ENCODE measurements at places on chromosomes 5 and 9. TPM values are rescaled to one million over a fixed set of nuclear protein-coding genes. Genes with fewer than 3 reads are reported as not detected.

C5orf52 gene
- not detected for total RNA-seq

ENHO gene
- total RNA-seq: not detected

HBEGF gene
- 0.61 TPM for total RNA-seq

PCDHGA5 gene
- 1.7 TPM for total RNA-seq

PRRT1B gene
- total RNA-seq: not detected

PCDHGC4 gene
- 0.42 TPM for total RNA-seq

CNTNAP3B gene
- 0.80 TPM for total RNA-seq

LECT2 gene
- total RNA-seq: not detected

ARHGAP26 gene
- 27.8 TPM for total RNA-seq

PPP2CA gene
- total RNA-seq: 86.2 TPM

TEX48 gene
- total RNA-seq: not detected

LSM11 gene
- total RNA-seq: 4.3 TPM

F2RL1 gene
- 0.64 TPM for total RNA-seq

MOB3B gene
- total RNA-seq: 7.3 TPM

NUTM2F gene
- not detected for total RNA-seq

GRCh38 chr5:179699616-179700237 lies 960 bp downstream of the CANX start:
- no peak for DNase-seq
- peaks cover 32% of the 10 kb centered on the region for H3K4me1 ChIP-seq
- H3K36me3 ChIP-seq: peaks cover 2% of the 10 kb centered on the region
- peak overlapping the region; percentile 91 for H3K4me3 ChIP-seq

GRCh38 chr5:132020568-132021339 lies 9.3 kb upstream of the ACSL6 start:
- no peaks in the 10 kb centered on the region for H3K27me3 ChIP-seq
- DNase-seq: no peak
- no peak overlapping the region for H3K4me3 ChIP-seq
- H3K36me3 ChIP-seq: no peaks in the 10 kb centered on the region
- peaks cover 11% of the 10 kb centered on the region for H3K4me1 ChIP-seq
- H3K27ac ChIP-seq: no peak overlapping the region

GRCh38 chr5:98791001-98791519 lies 17.6 kb downstream of the RGMB start:
- H3K27ac ChIP-seq: no peak overlapping the region
- no peak overlapping the region for H3K4me3 ChIP-seq
- no peaks in the 10 kb centered on the region for H3K4me1 ChIP-seq
- no peaks in the 10 kb centered on the region for H3K27me3 ChIP-seq
- H3K36me3 ChIP-seq: peaks cover 13% of the 10 kb centered on the region

- no peak overlapping the region for H3K4me3 ChIP-seq
- H3K27me3 ChIP-seq: no peaks in the 10 kb centered on the region
- H3K27ac ChIP-seq: peak overlapping the region; percentile 26
- peaks cover 46% of the 10 kb centered on the region for H3K4me1 ChIP-seq
Measured at GRCh38 chr5:132483101-132483500, 7.5 kb downstream of the IRF1 start.

DNA sequence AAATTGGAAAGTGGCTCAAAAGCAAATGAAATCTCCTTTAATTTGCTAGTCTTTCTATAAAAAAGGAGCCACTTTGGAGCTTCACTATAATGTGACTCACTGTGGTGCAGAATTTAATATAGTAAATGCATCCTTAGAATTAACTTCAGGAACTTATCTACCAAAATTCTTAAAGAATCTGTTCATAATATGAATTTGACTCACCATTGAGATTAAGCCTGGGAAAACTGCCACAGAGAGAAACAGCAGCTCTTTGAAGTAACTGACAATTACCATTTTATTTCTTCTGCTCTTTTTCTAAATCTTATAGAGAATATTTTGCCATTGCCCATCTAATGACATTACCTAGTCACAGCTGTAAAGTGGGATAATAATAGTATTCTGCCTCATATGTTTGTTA lies 211.9 kb upstream of the CDH6 start:
- H3K4me3 ChIP-seq: no peak overlapping the region
- no peaks in the 10 kb centered on the region for H3K27me3 ChIP-seq
- no peaks in the 10 kb centered on the region for H3K4me1 ChIP-seq
- no peaks in the 10 kb centered on the region for H3K36me3 ChIP-seq

- no peak for DNase-seq
- H3K36me3 ChIP-seq: no peaks in the 10 kb centered on the region
- H3K27ac ChIP-seq: no peak within 1 kb of the TSS
- peaks cover 3% of the 10 kb centered on the region for H3K27me3 ChIP-seq
Measured at GRCh38 chr9:35905912-35906679, at the start of gene HRCT1. TSS of gene HRCT1 (plus strand) at chr9:35906202. CDS start at chr9:35906288, 86 bp downstream.

- no peaks in the 10 kb centered on the region for H3K27me3 ChIP-seq
- peak overlapping the region; percentile 20 for H3K27ac ChIP-seq
- H3K4me3 ChIP-seq: peak overlapping the region; percentile 55
- no peaks in the 10 kb centered on the region for H3K4me1 ChIP-seq
Measured at GRCh38 chr5:8457187-8458037, 588.5 kb downstream of the MTRR start.

- no peaks in the 10 kb centered on the region for H3K4me1 ChIP-seq
- DNase-seq: no peak
- H3K4me3 ChIP-seq: no peak overlapping the region
- no peak overlapping the region for H3K27ac ChIP-seq
- no peaks in the 10 kb centered on the region for H3K36me3 ChIP-seq
Measured at GRCh38 chr5:93164690-93165089, 416.3 kb downstream of the NR2F1-AS1 start.

GRCh38 chr9:72193478-72193881 lies 44.2 kb downstream of the GDA start:
- no peak for DNase-seq
- H3K36me3 ChIP-seq: no peaks in the 10 kb centered on the region
- H3K4me1 ChIP-seq: no peaks in the 10 kb centered on the region
- no peak overlapping the region for H3K4me3 ChIP-seq

DNA sequence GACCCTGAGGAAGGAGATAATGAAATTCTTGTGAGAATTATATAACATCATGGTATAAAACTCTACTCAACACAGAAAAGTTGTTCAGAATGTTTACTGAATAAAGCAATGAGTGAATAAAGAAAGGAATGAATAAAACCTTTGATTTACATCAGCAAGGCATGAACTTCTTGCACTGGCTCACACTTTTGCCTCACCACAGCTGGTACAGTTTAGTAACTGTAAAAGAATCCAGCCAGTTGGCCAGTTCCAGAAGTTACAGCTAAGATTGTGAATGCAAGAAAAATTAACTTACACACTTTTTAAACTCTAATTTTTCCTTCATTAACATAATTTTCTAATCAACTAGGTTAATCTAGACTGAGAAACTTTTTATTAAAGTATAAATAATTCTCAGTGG lies 490.9 kb downstream of the NFIB start:
- no peak overlapping the region for H3K4me3 ChIP-seq
- H3K27me3 ChIP-seq: no peaks in the 10 kb centered on the region
- DNase-seq: no peak
- H3K27ac ChIP-seq: no peak overlapping the region
- no peaks in the 10 kb centered on the region for H3K36me3 ChIP-seq

- peak overlapping the region; percentile 24 for H3K4me3 ChIP-seq
- no peaks in the 10 kb centered on the region for H3K27me3 ChIP-seq
- H3K36me3 ChIP-seq: peaks cover 19% of the 10 kb centered on the region
Measured at GRCh38 chr5:158821331-158821730, 278.4 kb downstream of the EBF1 start.

DNA sequence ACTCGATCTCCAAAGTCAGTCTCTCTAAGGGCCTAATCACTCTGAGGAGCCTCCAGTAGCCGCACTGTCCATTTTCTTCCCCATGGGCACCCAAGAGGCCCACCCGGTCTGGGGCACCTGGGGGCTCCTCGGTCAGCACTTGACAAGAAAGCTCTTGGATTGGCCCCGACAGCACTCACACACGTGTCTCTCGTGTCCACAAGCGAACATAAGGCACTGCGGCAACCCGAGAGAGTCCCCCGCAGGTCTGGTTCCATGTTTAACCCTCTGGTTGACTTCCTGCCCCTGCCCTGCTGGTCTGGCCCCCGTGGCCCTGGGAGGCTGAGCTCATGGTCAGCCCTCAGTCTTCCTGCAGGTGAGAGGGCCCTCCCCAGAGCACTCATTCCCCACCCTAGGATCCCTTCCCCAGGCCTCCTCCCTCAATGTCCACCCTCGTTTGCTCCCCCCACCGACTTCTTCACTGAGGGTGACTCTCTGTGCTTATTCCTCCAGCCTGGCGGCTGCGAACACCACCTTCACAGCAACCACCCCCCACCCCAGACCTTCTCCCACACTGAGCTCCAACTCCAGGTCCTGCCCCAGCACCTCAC lies 16.3 kb upstream of the LRRC14B start:
- no peak overlapping the region for H3K4me3 ChIP-seq
- no peaks in the 10 kb centered on the region for H3K36me3 ChIP-seq
- no peak for DNase-seq
- H3K4me1 ChIP-seq: no peaks in the 10 kb centered on the region
- no peak overlapping the region for H3K27ac ChIP-seq
- no peaks in the 10 kb centered on the region for H3K27me3 ChIP-seq

GRCh38 chr9:101440714-101441230 lies 5.2 kb upstream of the ALDOB start:
- H3K27ac ChIP-seq: no peak overlapping the region
- no peaks in the 10 kb centered on the region for H3K36me3 ChIP-seq
- no peak for DNase-seq

- H3K36me3 ChIP-seq: peaks cover 9% of the 10 kb centered on the region
- no peak overlapping the region for H3K4me3 ChIP-seq
- no peak overlapping the region for H3K27ac ChIP-seq
- H3K4me1 ChIP-seq: no peaks in the 10 kb centered on the region
Measured at GRCh38 chr5:10400411-10400810, 41.3 kb upstream of the ROPN1L start.

GRCh38 chr5:2007878-2008501 lies 125.3 kb upstream of the IRX4 start:
- H3K36me3 ChIP-seq: no peaks in the 10 kb centered on the region
- DNase-seq: no peak
- H3K27me3 ChIP-seq: no peaks in the 10 kb centered on the region
- no peak overlapping the region for H3K4me3 ChIP-seq
- no peak overlapping the region for H3K27ac ChIP-seq
- H3K4me1 ChIP-seq: no peaks in the 10 kb centered on the region

DNA sequence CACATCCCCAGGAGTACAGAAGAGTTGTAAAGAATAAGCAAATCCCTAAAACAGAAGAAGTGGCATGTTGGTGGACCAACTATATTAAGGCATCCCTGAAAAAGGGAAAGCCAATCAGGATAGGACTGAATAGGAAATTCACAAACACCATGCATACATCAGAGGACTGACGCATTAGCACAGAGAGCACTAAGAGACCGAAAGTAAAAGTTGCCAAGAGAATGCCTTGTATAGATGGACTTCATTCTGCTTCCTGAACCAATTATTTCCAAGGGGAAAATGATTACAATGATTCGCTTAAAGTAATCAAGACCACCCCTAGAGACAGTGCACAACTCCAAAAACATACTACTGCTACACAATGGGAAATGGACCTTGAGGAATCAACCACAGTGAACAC lies 33.5 kb downstream of the SHC3 start:
- no peak for DNase-seq
- H3K4me3 ChIP-seq: no peak overlapping the region
- peaks cover 13% of the 10 kb centered on the region for H3K4me1 ChIP-seq

- H3K36me3 ChIP-seq: peaks cover 7% of the 10 kb centered on the region
- no peak for DNase-seq
- H3K4me3 ChIP-seq: no peak overlapping the region
- peaks cover 12% of the 10 kb centered on the region for H3K4me1 ChIP-seq
Measured at GRCh38 chr5:80705216-80705769, 50.5 kb upstream of the DHFR start.

- H3K27ac ChIP-seq: no peak overlapping the region
- H3K36me3 ChIP-seq: no peaks in the 10 kb centered on the region
- DNase-seq: no peak
Measured at GRCh38 chr9:130833031-130833990, 1.7 kb upstream of the ABL1 start.

GRCh38 chr9:131720330-131720729 lies 19.5 kb downstream of the RAPGEF1 start:
- peaks cover 36% of the 10 kb centered on the region for H3K36me3 ChIP-seq
- DNase-seq: peak; percentile 46
- peaks cover 68% of the 10 kb centered on the region for H3K4me1 ChIP-seq
- H3K4me3 ChIP-seq: no peak overlapping the region
- no peaks in the 10 kb centered on the region for H3K27me3 ChIP-seq

- H3K4me3 ChIP-seq: no peak overlapping the region
- H3K36me3 ChIP-seq: no peaks in the 10 kb centered on the region
- H3K27ac ChIP-seq: no peak overlapping the region
- H3K27me3 ChIP-seq: no peaks in the 10 kb centered on the region
- H3K4me1 ChIP-seq: no peaks in the 10 kb centered on the region
Measured at GRCh38 chr5:40260361-40260760, 419.4 kb upstream of the PTGER4 start.

GRCh38 chr5:61790678-61791077 lies 458.6 kb downstream of the ZSWIM6 start:
- H3K4me1 ChIP-seq: no peaks in the 10 kb centered on the region
- no peak overlapping the region for H3K4me3 ChIP-seq
- DNase-seq: no peak

DNA sequence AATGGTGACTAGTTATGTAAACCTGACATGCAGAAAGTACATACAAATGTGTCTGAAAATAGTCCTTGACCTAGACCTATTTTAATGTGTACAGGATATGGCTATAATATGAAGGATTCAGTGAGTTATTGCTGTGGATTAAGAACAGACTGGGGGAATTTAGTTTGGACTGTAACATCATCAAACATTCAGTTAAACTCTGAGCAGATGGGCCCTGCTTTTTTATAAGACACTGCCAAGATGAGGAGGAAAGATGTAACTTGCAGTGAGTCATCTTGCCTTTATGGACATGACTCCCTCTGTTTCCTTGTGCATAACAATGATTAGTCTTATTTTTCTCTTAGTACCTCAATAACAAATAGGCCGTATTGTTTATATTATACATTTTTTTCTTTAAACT lies 12.2 kb downstream of the PPP3R2 start:
- H3K27ac ChIP-seq: no peak overlapping the region
- no peak overlapping the region for H3K4me3 ChIP-seq
- DNase-seq: no peak
- no peaks in the 10 kb centered on the region for H3K36me3 ChIP-seq
- no peaks in the 10 kb centered on the region for H3K27me3 ChIP-seq

- no peak overlapping the region for H3K27ac ChIP-seq
- H3K36me3 ChIP-seq: no peaks in the 10 kb centered on the region
- DNase-seq: no peak
- no peaks in the 10 kb centered on the region for H3K4me1 ChIP-seq
Measured at GRCh38 chr5:135850231-135850630, 15.8 kb downstream of the SLC25A48 start.

- no peak overlapping the region for H3K4me3 ChIP-seq
- H3K27me3 ChIP-seq: no peaks in the 10 kb centered on the region
- peaks cover 3% of the 10 kb centered on the region for H3K4me1 ChIP-seq
- DNase-seq: no peak
- no peak overlapping the region for H3K27ac ChIP-seq
Measured at GRCh38 chr5:148864113-148864841, 37.9 kb downstream of the ADRB2 start.

DNA sequence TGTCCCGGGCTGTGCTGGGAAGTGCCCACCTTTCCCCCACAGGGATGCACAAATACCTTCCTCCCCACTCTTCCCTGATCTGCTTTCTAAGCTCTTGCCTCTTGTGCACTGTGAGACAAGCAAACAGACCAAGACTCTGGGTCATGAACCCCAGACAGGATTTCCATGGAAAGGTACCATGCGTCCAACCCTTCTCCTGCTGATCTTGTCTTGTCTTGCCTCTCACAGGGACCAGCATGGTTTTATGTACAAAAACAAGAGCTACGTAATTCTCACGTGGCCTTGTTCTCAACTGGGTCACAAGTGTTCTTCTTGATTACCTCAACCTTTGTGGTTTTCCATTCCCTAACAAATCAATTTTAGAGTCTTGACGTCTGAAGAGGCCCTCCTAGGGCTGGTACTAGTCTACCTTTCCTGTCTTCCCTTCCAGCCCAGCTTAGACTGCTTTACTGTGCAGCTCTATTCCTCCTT lies 176.5 kb upstream of the MAP3K1 start:
- no peaks in the 10 kb centered on the region for H3K27me3 ChIP-seq
- no peak overlapping the region for H3K4me3 ChIP-seq
- peak; percentile 62 for DNase-seq
- peak overlapping the region; percentile 37 for H3K27ac ChIP-seq

Data from B cell (primary cell).